Nucleus accumbens (tissue), 56 donors: ENCODE measurements at places on chromosomes 5 and 9.

DNA sequence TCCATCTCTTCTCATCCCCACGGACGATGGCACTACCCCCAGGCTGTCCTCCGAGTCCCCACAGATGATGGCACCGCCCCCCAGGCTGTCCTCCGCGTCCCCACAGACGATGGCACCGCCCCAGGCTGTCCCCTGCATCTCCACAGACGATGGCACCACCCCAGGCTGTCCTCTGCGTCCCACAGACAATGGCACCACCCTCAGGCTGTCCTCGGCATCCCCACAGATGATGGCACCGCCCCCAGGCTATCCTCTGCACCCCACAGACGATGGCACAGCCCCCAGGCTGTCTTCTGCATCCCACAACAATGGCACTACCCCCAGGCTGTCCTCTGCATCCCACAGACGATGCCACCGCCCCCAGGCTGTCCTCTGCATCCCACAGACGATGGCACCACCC is 57.4 kb upstream of the PTCH1 start:
- DNase-seq, result no peak

- DNase-seq, result no peak
Measured at GRCh38 chr9:1046639-1047572, 3.3 kb upstream of the DMRT2 start.

DNA sequence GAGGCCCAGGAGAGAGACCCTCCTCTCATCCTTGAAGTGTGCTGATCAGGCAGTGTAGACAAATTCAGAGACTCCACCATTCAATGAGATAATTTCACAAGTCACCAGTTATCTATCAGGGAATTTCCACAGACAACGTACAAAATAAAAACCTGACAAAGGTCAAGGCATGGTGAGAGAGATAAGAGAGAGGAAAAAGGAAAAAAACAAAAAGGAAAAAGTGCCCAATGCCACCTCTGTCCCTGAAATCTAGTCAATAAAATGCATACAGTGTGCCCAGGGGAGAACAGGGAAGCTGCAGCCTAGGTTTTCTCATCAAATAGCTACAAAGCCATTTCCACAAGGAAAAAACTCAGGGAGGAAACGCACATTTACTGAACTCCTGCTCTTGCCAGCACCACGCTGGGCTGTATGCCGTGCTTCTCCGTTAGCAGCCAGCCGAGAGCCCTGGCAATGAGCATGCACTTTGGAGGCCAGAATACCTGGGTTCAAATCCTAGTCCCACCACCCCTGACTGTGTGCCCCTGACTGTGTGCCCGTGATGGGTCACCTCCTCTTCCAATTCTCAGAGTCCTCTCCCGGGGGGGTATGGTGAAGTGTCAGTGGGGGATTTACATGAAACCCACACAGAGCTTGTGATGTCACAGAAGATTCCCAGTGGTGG is 11.6 kb downstream of the WHRN start:
- no peak for DNase-seq

GRCh38 chr5:177132136-177133095 is 1.2 kb upstream of the NSD1 start:
- DNase-seq, result peak; percentile 52

GRCh38 chr9:102237520-102237919 is 499.1 kb upstream of the GRIN3A start:
- no peak for DNase-seq

- DNase-seq, result no peak
Measured at GRCh38 chr5:19855031-19855430, 133.0 kb downstream of the CDH18 start.

- DNase-seq, result no peak
Measured at GRCh38 chr9:81827616-81828296, 100.5 kb upstream of the SPATA31D4 start.

GRCh38 chr9:23120630-23121029 is 674.0 kb downstream of the DMRTA1 start:
- no peak for DNase-seq

DNA sequence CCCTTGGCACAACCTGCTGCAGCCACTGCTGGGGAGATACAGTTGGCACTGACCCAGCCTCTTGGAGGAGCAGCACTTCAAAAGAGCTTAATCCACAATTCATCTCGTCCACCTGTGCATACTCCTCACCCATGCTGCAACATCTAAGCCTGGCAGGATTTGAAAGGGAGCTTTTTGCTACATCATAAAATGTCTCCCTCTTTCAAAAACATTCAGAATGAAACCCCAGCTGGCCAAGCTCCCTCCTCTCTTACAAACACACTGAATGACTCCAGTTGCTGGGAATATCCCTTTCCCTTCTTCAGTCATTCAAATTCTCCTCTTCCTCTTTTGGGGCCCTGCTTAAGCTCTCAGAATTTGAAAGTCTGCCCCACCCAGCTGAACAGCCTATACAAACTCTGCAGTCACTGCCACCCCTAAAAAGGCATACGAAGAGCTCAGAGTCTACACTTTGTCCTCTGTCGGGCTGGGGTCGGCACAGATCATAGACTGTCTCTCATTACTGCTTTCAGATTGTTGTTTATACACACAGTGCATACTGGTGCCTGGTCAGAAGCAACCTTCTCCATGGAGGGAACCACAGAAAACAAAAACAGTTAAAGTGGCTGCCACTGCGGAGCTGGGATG is 8.8 kb upstream of the C5orf15 start:
- DNase-seq, result no peak

GRCh38 chr5:179124273-179124852 is 64.2 kb downstream of the ZNF354C start:
- DNase-seq, result no peak

DNA sequence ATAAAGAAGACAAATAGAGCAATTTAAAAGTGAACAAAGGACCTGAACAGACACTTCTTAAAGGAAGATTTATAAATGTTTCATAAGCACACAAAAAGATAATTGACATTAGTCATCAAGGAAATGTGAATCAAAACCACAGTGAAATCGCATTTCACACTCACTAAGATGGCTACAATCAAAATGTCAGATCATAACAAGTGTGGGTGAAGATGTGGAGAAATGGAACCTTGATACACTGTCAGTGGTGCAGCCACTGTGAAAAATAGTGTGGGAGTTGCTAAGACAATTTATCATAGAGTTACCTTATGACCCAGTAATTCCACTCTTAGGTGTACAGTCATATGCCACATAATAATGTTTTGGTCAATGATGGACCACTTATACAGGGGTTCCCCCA is 54.5 kb upstream of the HTR4 start:
- no peak for DNase-seq

- DNase-seq, result no peak
Measured at GRCh38 chr5:37665889-37666288, 174.0 kb downstream of the GDNF start.

DNA sequence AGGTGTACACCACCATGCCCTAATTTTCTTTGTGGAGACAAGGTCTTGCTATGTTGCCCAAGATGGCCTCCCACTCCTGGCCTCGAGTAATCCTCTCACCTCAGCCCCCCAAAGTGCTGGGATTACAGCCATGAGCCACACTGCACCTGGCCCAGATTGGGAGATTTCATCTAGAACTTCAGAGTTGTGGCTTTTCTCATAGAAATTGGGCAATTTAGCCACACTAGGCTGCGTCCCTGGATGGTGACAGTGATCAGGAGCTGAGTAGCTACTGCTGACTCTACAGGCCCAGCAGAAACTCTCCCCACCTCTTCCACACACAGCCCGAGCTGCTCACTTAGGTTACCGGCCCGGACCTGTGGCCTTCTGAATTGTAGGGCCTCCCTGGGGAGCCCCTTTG is 7.7 kb downstream of the PFN3 start:
- DNase-seq, result no peak

DNA sequence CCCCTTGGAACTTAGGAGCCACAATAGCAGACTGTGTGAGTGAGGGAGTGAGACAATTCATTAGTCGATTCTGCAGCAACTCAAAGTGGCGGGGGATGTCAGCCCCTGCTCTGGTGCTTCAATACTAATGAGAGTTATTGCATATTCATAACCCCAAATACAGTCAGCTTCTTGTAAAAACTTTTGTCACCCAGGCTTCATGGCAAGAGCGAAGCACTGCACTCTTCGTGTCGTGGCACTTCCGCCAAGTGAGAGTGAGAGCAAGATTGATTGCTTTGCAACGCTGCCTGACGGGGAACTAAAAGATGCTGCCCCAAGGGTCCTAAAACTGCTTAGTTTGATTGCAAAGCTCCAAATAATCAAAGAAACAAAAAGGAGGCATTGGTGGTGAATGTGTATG is 150.9 kb downstream of the NR2F1-AS1 start:
- no peak for DNase-seq

GRCh38 chr5:134436523-134437339 is 25.1 kb upstream of the CDKN2AIPNL start:
- DNase-seq, result no peak

- DNase-seq, result no peak
Measured at GRCh38 chr5:61184708-61185107, 22.4 kb upstream of the SMIM15 start.

- no peak for DNase-seq
Measured at GRCh38 chr5:72662305-72662704, 154.2 kb upstream of the TNPO1 start.

- no peak for DNase-seq
Measured at GRCh38 chr5:143396353-143396940, 7.0 kb downstream of the NR3C1 start.

DNA sequence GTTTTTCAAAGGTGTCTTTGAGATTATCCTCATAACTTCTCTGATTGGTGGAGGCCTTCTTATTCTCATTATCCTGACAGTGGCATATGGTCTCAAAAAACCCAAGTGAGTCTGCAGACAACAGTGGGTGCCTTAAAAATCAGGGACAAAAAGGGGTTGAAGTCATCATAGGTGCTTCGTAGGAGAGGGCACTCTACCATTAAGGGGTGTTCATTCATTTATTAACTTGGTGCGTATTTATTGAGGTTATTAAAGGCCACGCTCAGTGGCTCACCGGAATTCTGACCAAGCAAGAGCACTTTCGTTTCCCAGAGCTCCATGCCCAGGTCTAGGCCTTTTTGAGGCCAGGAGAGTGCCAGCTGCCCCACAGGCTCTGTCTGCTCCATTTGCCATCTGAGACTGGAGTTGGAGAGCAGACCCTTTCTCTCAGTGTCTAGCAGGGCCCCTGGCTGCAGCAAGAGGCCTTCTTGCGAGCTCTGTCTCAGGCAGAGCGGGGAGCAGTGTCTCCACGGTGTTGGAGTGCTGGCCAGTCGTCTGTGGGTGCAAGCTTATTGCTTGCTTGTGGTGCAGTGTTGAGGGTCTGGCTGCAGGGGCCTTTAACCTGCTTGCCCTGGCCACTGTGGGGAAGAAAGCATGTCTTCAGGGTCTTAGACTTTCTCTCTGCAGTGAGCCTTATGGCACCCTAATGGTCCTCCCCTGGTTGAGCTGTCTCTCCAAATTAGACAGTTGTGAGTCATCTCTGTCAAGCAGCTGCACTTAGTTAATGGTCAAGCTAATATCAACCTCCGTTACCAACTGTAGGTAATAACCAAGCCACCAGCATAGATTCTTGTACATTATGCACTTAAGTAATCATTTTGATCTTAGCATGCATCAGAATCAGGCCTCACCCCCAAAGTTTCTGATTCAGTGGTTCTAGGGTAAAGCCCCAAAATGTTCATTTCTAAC is 62.6 kb downstream of the IL31RA start:
- no peak for DNase-seq

- DNase-seq, result no peak
Measured at GRCh38 chr5:74098456-74098855, 472.5 kb downstream of the ARHGEF28 start.

GRCh38 chr5:146336197-146336596 is 2.4 kb upstream of the POU4F3 start:
- DNase-seq, result no peak

- DNase-seq, result no peak
Measured at GRCh38 chr5:10125116-10125515, 124.6 kb downstream of the ATPSCKMT start.

GRCh38 chr5:142925795-142926194 is 155.6 kb downstream of the ARHGAP26 start:
- no peak for DNase-seq

GRCh38 chr5:68070591-68071281 is 144.8 kb upstream of the PIK3R1 start:
- no peak for DNase-seq

GRCh38 chr5:1709171-1709803 is 90.3 kb downstream of the MRPL36 start:
- DNase-seq, result no peak

DNA sequence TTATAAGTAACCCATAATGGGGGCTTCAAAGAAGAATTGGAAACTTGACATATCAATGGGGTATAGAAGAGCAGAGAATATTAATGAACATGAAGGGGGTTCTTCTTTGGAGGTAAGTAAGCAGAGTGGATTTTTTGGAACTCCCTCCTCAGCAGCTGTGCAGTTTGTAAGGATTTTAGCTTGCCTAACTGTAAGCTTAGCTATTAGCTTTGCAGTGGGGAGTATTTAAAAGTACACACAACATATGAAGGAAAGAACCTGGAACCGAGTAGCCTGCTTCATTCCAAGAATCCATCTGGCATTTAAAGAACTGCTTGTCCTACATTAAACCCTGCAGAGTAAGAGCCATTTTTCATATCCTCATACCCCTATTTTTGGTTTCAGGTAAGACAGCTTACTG is 2.2 kb upstream of the PBX3 start:
- no peak for DNase-seq

GRCh38 chr5:9716838-9717281 is 86.7 kb upstream of the TAS2R1 start:
- DNase-seq, result no peak

DNA sequence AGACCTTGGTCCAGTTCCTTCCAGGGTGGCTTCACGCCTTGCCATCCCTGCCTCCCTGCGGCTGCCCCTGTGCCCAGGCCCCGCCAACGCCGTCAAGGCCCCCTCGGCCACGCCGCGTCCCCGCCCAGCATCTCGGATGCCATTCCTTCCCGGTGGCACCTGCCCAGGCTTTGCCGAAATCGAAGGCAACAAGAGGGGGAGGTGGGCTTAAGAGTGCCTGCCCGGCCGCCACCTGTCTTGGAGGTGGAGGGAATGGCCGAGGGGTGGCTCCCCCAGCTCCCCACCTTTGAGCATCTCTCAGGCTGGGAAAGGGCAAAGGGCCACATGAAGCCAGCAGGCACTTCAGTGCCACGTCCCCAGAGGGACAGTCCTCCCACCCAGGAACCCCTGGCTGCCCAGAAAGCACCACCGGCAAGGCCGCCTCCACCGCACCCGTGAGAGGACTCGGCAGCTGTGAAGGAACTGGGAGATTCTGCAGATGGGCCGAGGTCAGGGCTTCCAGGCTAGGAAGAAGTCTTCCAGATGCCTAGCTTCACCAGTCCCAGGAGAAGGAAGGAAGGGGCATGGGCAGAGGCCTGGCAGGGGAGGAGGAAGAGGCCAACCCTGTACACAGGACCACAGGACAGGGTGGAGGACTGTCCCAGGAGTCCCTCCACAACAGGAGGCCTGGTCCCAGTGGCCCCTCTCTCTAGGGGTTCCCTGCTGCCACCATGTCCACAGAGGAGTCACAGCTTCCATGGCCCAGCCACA is 218.0 kb downstream of the FANCC start:
- DNase-seq, result no peak

DNA sequence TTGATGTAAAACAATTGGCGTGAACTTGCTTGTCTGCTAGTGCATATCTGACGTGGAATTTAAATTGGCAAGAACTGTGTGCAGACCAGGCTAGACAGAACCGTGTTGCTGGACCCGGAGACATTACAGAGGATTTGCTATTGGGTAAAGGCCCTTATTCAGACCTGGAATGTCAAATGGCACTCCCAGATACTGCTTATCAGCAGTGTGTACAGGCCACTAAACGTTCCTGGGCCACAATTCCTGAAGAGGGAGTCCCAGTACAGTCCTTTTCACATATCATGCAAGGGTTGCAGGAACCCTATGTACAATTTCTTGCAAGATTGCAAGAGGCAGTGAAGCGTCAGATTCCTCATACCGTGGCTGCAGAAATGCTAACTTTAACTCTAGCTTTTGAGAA is 13.5 kb upstream of the MCCC2 start:
- no peak for DNase-seq
